ENCODE measurements at places on chromosomes 4 and X. TPM values are rescaled to one million over a fixed set of nuclear protein-coding genes. Genes with fewer than 3 reads are reported as not detected.

ZGRF1 gene
- total RNA-seq, result 21.4 TPM

NSD2 gene
- total RNA-seq, result 145 TPM

PHKA1 gene
- 15.3 TPM for total RNA-seq

CFAP299 gene
- total RNA-seq, result not detected

IL13RA2 gene
- not detected for total RNA-seq

GAGE13 gene
- total RNA-seq, result not detected

TRIML2 gene
- total RNA-seq, result 6.3 TPM

SLC6A14 gene
- 0.05 TPM for total RNA-seq

ATP2B3 gene
- total RNA-seq, result not detected

USP11 gene
- 62.0 TPM for total RNA-seq

DNA sequence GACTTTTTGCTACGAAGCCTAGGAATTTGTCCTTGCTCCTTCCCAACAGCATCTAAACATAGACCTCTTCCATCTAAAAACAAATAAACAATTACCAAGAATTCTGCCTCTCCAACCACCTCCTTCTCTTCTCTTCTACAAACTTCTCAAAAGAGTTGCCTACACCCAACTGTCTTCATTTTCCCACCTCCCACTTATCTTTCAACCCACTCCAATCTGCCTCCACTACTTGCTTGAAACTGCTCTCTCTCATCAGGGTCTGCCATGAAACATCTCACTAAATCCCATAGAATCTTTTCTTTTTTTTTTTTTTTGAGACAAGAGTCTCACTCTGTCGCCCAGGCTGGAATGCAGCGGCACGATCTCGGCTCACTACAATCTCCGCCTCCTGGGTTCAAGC lies 902 bp upstream of the FGD1 start:
- no peak for DNase-seq
- H3K27ac ChIP-seq, result no peak overlapping the region
- H3K27me3 ChIP-seq, result no peaks in the 10 kb centered on the region
- no peaks in the 10 kb centered on the region for H3K36me3 ChIP-seq

DNA sequence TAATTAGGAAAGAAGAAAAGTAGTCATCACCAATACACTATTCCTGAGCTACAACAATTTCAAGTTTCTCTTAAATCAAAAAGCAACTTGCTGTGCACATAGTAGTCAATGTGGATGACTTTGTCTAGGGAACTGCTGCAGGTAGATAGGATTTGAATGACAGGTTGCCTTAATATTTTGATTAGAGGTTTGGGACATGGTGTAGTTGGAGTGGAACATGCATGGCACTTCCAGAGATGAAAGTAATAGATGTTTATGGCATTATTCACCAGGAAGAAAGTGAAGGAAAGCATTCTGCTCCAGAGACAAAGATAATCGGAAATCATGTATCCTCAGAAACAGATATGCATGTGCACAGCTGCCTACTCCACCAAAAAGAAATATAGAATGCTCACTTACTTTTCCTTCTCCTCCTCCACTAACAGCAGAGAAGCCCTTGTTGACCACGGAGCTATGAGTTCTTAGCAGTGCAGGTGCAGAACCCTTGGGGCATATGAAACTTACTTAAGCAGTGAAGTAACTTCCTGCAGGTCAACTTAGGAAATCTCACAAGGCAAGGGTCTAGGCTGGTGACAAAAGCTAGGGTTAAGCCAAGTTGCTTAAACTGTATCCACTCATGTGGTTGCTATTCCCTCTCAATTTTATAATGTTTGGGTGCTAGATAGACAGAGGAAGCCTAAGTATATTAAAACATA lies 390.8 kb downstream of the HNRNPD start:
- H3K36me3 ChIP-seq, result no peaks in the 10 kb centered on the region
- H3K27me3 ChIP-seq, result peaks cover 30% of the 10 kb centered on the region
- H3K4me3 ChIP-seq, result no peak overlapping the region
- DNase-seq, result no peak
- H3K4me1 ChIP-seq, result no peaks in the 10 kb centered on the region

- H3K4me3 ChIP-seq, result no peak overlapping the region
- H3K27ac ChIP-seq, result no peak overlapping the region
- DNase-seq, result no peak
- no peaks in the 10 kb centered on the region for H3K36me3 ChIP-seq
- no peaks in the 10 kb centered on the region for H3K27me3 ChIP-seq
- H3K4me1 ChIP-seq, result no peaks in the 10 kb centered on the region
These were observed 166.9 kb downstream of the DEFB131A start for GRCh38 chr4:9611101-9611500.

DNA sequence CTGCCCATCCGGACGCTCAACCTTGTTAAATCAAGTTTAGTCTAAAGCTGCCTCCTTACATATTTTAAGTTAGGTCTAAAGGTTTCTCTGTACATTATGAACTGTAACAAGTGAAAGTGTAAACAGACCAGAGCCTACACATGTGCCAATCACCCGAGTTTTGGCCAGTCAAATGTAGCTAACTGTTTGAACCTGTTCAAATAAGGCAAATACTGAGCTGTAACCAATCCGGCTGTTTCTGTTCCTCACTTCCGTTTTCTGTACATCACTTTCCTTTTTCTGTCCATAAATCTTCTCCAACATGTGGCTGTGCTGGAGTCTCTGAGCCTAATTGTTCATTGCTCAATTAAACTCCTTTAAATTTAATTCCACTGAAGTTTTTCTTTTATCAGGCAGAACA lies 113.3 kb upstream of the SHISA3 start:
- H3K36me3 ChIP-seq, result no peaks in the 10 kb centered on the region
- no peak overlapping the region for H3K4me3 ChIP-seq
- H3K27me3 ChIP-seq, result no peaks in the 10 kb centered on the region

DNA sequence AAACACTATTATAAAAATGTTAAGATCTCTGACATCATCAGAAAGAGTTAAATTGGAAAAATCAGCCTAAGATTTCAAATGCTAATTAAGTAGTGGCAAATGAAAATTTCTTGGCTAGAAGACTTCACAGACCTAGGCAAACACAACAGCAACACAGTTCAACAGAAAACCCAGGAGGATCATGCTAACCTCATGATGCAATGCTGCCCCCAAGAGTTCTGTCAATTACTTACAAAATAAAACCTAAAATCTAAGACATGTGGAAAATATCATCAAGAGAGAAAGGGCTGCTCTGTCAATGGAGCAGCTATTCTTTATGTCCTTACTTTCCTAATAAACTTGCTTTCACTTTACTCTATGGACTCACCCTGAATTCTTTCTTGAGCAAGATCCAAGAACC lies 21.0 kb downstream of the S100G start:
- H3K36me3 ChIP-seq, result no peaks in the 10 kb centered on the region
- DNase-seq, result peak; percentile 12
- H3K27me3 ChIP-seq, result no peaks in the 10 kb centered on the region
- H3K4me1 ChIP-seq, result no peaks in the 10 kb centered on the region

GRCh38 chr4:40246011-40246900 lies 49.4 kb downstream of the RHOH start:
- peaks cover 43% of the 10 kb centered on the region for H3K4me1 ChIP-seq
- no peaks in the 10 kb centered on the region for H3K27me3 ChIP-seq
- H3K4me3 ChIP-seq, result no peak overlapping the region

GRCh38 chr4:113397114-113397701 lies 347.8 kb downstream of the ANK2 start:
- no peaks in the 10 kb centered on the region for H3K27me3 ChIP-seq
- peaks cover 4% of the 10 kb centered on the region for H3K4me1 ChIP-seq
- no peak overlapping the region for H3K27ac ChIP-seq
- no peaks in the 10 kb centered on the region for H3K36me3 ChIP-seq
- DNase-seq, result no peak
- no peak overlapping the region for H3K4me3 ChIP-seq

DNA sequence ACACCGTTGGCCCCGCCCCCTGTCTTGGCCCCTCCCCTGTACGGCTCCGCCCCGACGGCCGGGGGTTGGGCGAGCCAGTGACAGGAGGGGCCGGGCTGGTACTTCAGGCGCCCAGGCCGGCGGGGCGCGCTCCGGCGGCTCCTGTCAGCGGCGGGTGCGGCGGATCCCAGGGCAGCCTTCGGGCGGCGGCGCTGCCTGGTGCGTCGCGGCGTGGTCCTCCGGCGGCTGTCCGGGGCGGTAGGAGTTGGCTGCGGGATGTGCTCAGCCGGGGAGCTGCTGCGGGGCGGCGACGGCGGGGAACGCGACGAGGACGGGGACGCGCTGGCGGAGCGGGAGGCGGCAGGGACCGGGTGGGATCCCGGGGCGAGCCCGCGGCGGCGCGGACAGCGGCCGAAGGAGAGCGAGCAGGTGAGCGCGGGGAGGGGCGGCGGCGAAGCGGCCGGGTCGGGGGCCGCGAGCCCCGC lies at the start of gene FAM241A:
Gene FAM241A, plus strand, starts transcription at position 129 of the 464 bp plus-strand sequence. Its CDS starts 127 bp downstream, at position 256.
- H3K27ac ChIP-seq, result peak within 1 kb of the TSS; percentile 68
- no peaks in the 10 kb centered on the region for H3K27me3 ChIP-seq
- no peaks in the 10 kb centered on the region for H3K36me3 ChIP-seq

- no peaks in the 10 kb centered on the region for H3K4me1 ChIP-seq
- H3K4me3 ChIP-seq, result no peak overlapping the region
- no peak for DNase-seq
- H3K27me3 ChIP-seq, result no peaks in the 10 kb centered on the region
- no peak overlapping the region for H3K27ac ChIP-seq
- H3K36me3 ChIP-seq, result no peaks in the 10 kb centered on the region
These were observed 26.3 kb upstream of the RADX start for GRCh38 chrX:106585478-106585877.

- no peak overlapping the region for H3K27ac ChIP-seq
- H3K4me1 ChIP-seq, result no peaks in the 10 kb centered on the region
- H3K27me3 ChIP-seq, result no peaks in the 10 kb centered on the region
- H3K4me3 ChIP-seq, result no peak overlapping the region
These were observed 58.9 kb upstream of the PGM2 start for GRCh38 chr4:37767546-37767945.

DNA sequence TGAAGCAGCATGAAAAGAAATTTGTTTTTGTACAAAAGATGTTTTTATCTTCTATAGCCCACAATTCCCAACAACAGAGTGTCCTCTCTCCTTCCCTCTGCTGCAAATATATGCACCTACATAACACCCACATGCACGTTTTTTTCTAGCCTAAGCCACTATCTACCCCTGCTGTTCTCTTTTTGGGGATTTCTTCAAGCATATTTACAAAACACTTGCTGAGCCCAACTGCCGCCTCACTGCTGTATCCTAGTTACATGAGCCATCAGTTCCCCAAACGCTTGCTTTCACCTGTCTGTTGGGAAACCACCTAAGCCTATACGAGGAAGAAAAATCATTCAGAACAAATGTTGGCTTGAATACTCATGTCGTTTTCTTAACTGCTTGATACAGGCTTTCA lies 127.2 kb downstream of the CHRNA9 start:
- DNase-seq, result no peak
- no peaks in the 10 kb centered on the region for H3K4me1 ChIP-seq
- no peaks in the 10 kb centered on the region for H3K27me3 ChIP-seq
- no peak overlapping the region for H3K27ac ChIP-seq
- H3K36me3 ChIP-seq, result no peaks in the 10 kb centered on the region

DNA sequence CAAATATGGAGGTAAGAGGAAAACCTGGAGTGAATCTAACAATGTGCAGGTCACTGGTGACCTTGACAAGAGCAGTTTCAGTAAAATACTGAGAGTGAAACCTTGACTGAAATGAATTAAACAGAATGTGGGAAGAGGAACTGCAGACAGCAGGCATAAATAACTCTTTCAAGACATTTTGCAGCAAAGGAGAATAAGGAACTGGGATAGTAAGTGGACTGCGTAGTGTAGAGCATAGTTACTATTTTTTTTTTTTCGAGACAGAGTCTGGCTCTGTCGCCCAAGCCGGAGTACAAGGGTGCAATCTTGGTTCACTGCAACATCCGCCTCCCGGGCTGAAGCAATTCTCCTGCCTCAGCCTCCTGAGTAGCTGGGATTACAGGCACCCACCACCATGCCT lies 24.0 kb downstream of the RBMX start:
- H3K36me3 ChIP-seq, result no peaks in the 10 kb centered on the region
- H3K4me1 ChIP-seq, result no peaks in the 10 kb centered on the region
- H3K27me3 ChIP-seq, result no peaks in the 10 kb centered on the region
- no peak overlapping the region for H3K27ac ChIP-seq
- no peak for DNase-seq

DNA sequence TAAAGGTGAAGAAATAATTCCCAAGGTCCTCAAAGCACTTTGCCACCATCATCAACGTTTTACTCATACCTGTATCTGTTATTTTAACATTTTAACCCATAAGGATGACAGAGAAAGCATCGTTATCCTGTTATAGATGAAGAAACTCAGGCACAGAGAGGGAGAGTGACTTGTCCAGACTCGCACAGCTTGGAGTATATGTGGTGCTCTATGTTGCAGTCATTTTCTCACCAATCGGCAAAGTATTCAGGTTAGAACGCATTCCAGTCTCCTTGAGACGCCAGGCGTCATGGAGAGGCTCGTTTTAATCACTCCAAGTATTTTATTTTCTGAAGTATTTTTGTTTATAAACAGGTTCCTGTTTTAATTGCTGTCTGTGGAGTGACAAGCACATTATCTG lies 73.5 kb downstream of the IRF2 start:
- no peak for DNase-seq
- H3K4me1 ChIP-seq, result peaks cover 9% of the 10 kb centered on the region
- no peaks in the 10 kb centered on the region for H3K27me3 ChIP-seq
- H3K27ac ChIP-seq, result no peak overlapping the region

GRCh38 chr4:152540293-152540674 lies 4.4 kb upstream of the FBXW7 start:
- no peaks in the 10 kb centered on the region for H3K36me3 ChIP-seq
- no peak overlapping the region for H3K27ac ChIP-seq
- H3K4me3 ChIP-seq, result no peak overlapping the region
- no peaks in the 10 kb centered on the region for H3K27me3 ChIP-seq

GRCh38 chr4:37400241-37400881 lies 155.8 kb downstream of the NWD2 start:
- H3K4me3 ChIP-seq, result no peak overlapping the region
- H3K27ac ChIP-seq, result no peak overlapping the region
- no peaks in the 10 kb centered on the region for H3K4me1 ChIP-seq
- H3K27me3 ChIP-seq, result no peaks in the 10 kb centered on the region

GRCh38 chrX:15854080-15854655 lies 445 bp downstream of the AP1S2 start:
- no peaks in the 10 kb centered on the region for H3K27me3 ChIP-seq
- no peak for DNase-seq
- H3K36me3 ChIP-seq, result no peaks in the 10 kb centered on the region
- H3K4me1 ChIP-seq, result peaks cover 18% of the 10 kb centered on the region

DNA sequence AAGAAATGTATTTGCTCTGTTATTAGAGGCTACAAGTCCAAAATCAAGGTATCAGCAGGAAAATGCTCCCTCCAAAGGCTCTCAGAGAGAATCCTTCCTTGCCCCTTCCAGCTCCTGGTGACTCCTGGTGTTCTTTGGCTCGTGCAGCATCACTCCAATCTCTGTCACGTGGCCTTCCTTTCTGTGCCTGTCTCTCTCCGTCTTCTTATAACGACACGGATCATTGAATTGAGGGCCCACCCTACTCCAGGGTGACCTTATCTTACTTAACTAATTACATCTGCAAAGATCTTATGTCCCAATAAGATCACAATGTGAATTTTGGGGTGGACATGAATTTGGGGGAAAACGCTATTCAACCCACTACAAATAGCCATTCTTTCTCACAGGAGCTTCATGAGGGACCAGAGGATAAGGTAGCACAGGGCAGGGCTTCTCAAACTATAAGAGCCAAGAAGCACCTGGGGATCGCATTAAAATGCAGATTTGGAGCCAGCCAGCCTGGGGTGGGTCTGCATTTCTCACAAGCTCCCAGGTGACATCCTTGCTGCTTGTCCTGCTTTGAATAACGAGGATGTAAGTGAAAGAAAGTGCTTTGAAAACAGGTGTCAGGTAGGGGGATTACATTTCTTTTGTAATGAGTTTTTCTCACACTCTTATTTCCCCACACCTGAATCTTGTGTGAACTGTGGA lies 41.9 kb upstream of the APLN start:
- H3K4me1 ChIP-seq, result no peaks in the 10 kb centered on the region
- DNase-seq, result no peak
- no peaks in the 10 kb centered on the region for H3K36me3 ChIP-seq
- no peak overlapping the region for H3K4me3 ChIP-seq
- no peaks in the 10 kb centered on the region for H3K27me3 ChIP-seq

Data from HCT116 (cell line).